ENCODE measurements at places on chromosomes 7 and 10.

DNA sequence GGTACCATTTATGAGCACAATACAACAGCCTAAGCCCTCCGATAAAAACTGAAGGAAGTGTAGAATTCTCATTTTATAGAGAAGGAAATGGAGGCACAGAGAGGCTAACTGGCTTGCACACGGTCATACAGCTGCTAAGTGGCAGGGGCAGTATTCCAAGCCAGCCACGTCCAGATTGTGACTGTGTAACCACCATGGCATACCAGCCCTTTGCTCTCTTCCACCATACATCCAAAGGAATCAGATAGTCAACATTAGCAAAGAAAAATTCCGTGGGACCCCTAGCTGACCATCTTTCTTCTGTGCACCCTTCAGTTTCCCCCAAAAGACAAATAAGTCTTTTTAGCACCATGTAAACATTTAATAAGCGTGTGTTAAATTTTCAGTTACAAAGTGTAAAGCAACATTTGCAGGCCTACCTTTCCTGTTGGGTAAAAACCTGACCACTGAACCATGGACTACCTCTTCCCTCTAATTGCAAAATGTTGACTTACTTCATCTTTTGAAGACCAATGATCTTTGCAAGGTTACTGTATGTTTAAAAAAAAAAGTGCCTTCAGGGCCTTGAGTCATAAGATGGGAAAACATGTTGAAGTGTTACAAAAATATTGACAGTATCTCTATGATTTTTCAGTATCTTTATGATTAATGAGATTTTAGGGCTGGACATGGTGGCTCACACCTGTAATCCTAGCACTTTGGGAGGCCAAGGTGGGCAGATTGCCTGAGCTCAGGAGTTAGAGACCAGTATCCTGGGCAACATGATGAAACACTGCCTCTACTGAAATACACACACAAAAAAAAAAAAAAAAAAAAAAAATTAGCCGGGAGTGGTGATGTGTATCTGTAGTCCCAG is 24.3 kb upstream of the PDZD8 start:
- ATAC-seq = no peak

GRCh38 chr7:11623093-11623678 is 208.8 kb downstream of the THSD7A start:
- no peak for ATAC-seq

- ATAC-seq = no peak
Measured at GRCh38 chr7:25731068-25731845, 420.7 kb upstream of the NFE2L3 start.

GRCh38 chr10:55374917-55375316 is 573.9 kb upstream of the PCDH15 start:
- ATAC-seq = peak; percentile 75

DNA sequence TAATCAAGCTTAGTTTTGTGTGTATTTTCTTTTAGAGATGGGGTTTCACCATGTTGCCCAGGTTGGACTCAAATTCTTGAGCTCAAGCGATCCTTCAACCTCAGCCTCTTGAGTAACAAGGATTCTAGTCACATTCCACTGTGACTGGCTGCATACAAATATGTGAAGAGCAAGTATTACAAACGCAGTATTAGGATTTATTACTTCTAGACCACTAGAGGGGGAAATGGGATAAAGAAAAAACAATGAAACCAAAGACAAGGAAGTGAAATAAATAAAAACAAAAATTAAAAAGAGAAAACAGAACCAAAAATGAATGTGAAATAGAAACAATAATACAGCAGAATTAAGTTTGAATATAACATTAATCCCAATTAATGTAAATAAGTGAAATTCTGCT is 308.7 kb downstream of the ANKRD30A start:
- ATAC-seq = no peak

DNA sequence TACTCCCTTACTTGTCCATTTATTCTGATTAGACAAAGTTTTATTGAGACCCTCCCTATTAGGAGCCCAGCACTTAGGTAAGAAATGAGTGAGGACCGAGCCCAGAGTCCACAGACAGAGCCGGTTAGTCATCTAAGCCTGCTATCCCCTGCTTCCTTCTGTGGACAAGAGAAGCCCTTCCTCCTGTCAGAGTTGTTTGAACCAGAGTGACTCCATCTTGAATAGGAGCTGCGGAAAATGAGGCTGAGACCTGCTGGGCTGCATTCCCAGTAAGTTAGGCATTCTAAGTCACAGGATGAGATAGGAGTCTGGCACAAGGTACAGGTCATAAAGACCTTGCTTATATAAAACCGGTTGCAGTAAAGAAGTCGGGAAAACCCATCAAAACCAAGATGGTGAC is 109.1 kb downstream of the CPXM2 start:
- no peak for ATAC-seq

GRCh38 chr7:131546583-131547141 is 9.8 kb downstream of the PODXL start:
- peak; percentile 39 for ATAC-seq

GRCh38 chr10:97274828-97275227 is 17.6 kb downstream of the ARHGAP19 start:
- no peak for ATAC-seq

DNA sequence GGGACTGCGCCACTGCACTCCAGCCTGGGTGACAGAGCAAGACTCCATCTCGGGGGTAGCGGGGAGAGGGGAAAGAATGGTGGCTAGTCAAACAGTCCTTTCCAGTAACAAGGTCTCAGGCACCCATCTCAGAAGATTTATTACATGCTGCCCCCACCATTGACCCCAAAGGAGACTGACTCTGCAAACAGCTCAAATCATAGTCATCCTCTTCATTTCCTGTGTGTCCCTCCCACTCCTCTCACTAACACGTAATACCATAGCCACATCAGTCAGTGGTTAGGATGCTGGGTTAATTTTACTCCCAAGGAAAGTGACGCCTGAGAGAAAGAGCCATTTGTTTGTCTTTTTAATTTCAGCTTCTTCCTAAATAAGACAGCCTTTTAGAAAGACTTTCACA is 56.6 kb upstream of the BET1 start:
- no peak for ATAC-seq

DNA sequence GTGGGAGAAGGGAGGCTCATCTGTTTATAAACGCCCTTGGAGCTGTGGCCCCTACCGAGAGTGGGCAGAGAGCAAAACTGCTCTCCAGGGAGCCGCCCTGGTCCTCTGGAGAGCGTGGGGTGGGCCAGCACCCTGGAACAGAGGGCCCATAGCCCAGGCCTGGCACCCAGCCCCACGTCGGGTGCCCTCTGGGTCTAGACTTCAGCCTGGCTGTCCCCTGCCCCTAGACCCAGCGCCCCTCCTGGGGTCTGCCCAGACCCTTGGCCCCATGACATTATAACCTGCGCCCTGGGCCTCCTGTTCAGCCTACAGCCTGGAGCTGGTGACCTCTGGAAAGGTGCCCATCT is 24.7 kb downstream of the GET4 start:
- peak; percentile 18 for ATAC-seq

DNA sequence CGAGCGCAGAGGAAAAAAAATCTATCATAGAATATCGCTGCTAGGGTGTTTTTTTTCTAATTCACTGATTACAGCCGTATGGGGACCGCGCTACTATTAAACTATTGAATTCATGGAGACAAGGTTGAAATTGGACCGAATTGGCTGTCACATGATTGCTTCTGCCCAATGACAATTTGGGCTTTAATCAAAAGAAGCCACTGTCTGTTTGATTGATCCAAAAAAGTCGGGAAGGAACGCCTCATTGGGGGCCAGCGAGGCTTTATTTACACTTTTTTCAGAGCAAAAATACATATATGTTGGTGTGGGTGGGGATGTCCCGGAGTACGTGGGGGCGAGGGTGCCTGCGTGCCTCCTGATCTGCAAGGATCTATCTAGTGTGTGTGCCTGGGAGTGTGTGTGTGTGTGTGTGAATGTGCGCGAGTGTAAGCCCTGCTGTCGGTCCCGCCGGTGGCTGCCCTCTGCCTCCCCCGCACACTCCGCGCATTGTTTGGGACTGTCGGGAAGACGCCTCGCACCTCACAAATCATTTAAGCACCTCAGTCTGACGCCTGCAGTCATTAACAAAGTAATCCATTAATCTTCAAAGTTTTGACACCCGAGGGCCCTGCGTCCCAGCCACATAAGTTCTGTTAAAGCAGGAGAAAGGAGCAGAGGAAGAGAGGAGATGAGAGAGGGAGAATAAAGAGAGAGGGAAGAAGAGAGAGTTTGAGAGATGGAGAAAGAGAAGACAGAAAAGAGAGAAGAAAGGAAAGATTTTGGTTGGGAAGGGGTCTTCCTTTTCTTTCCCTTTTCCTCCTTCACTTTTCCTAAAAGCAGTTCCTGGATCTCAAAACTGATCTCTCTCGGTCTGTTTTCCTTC is at the start of gene HOXA2:
TSS of gene HOXA2 (minus strand) at position 103 of the 862 bp plus-strand sequence. CDS start 183 bp downstream, outside the sequence.
- no peak for ATAC-seq

DNA sequence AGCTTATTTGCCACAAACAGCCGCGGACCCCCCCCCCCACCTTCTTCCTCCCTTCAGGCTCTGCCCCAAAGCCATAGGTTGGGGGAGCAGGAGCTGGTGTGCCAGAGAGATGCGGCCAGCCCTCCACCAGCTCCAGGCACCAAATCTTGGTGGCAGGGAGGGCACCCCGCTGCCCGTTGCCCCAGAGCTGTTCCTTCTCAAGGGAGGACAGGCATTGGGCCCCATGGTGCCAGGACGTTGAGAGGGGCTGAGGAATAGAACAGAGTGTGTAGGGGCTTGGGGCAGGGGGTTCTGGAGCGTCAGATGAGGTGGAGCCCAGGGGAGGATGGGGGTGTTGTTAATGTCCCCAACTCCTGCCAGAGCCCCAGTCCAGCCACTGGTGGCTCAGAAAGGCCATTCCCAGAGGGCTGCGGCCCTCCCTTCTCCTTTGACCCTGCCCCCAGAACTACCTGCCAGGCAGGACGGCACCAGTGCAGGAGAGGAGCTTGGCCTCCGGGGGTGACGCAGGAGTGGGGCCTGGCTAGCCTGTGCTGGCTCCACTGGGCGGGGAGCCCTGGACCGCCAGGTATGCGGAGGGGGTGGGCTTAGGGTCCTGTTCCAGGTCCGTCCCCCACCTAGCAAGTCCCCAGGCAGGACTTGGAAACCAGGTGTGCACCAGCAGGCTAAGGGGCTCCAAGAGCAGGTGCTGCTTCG is 10.0 kb upstream of the SEC24C start:
- no peak for ATAC-seq

DNA sequence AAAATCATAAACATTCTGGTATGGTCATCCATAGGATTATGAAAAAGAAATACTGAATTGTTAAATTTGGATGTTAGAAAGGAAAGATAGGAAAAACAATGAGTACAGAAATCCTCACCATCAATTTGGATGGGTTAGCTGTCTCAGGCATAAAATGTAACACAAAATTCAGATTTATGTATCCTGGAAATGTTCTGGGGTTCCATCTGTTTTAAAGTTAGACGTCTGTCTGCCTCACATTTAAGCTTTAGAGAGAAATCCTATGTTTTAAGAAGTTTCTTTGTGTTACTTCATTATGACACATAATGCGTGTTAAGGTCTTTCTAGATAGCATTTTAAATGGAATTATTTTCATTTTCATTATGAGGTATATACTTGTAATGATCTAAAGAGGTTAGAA is 103.5 kb downstream of the REEP3 start:
- ATAC-seq = no peak

DNA sequence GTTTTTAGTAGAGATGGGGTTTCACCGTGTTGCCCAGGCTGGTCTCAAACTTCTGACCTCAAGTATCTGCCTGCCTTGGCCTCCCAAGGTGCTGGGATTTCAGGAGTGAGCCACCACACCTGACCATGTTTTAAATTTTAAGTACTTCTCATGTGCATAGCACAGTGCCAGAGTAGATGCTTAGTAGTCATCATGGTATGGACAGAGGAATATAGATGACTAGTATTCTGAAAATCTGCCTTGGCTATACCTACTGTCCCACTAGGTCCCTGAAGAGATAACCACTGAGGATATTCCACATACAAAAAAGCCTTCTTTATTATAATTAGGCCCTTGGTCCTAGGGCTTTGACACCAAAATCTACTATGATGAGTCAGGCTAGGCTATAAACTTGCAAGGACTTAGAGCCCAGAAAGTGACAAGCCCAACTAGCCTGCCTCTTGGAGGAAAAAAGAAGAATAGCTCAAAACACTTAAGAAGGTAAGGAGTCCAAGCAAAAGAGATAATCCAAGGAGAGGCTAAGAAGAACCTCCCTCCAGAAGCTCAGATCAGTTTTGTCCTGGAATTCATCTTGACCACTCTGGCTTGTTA is 34.0 kb downstream of the LUC7L2 start:
- ATAC-seq = no peak

- no peak for ATAC-seq
Measured at GRCh38 chr10:112835217-112835715, 114.8 kb upstream of the TCF7L2 start.

GRCh38 chr7:24701261-24702235 is 55.7 kb downstream of the GSDME start:
- peak; percentile 92 for ATAC-seq

DNA sequence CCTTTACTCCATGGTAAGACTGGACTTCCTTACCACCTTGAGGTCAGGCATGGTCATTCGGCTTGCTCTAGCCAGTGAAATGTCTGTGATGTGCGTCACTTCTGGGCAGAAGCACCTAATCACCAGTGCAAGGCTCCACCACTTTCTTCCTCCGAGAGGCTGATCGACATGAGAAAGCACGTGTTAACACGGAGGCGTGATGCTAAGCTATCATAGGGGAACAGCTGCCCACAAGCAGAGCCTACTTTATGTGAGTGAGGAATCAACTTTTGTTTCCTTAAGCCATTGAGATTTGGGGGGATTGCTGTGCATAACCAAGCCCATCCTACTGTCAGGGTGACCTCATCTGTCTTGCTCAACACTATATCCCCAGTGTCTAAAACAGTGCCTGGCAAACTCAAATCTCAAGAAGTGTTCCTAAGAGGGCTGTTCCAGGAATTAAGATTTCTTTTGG is 23.1 kb upstream of the SAR1A start:
- ATAC-seq = no peak

DNA sequence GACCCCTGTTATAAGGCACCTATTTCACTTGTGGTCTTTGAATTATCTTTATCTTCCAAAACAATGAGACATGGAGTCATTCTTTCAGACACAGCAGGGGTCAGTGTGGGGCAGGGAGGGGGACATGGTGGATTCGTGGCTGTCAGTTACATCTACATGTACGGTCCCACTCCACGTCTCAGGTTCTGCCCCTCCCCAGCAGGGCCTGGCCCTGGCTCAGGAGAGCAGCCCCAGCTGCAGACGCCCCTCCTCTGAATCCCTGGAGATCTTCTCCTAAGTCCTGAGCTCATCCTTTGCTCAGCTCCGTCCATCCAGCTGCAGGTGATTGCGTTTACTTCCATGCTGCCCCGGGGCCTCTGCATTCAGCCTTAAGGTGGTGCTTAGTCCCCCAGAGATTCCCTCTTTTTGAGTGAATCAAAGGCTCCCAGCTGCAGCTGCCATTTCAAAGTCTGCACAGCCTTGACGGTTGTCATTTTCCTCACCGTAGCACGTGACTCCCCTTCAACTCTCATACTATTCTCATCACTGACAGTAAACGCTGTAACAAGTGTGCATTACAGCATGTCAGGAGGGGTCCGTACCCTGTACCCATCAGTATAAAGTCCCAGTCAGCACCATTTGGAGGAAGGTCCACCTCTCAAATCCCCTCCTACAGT is 113.4 kb upstream of the TCERG1L start:
- ATAC-seq = no peak

DNA sequence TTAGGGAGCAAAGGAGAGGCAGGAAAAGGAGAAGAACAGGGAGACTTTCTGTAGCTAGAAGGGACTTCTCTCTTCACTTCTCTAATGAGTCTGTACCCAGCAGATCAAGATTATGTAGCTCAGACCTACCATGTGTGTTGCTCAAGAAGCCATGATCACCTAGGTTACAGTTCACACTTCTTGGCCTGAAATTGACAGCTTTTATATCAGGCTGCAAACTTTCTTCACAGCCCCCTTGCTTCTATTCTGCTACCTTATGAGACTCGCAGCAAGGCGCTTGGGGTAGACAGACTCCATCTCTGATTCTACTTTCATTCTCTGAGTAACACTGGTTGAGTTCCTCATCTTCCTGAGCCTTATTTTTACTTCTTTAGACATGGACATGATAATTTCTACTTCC is 19.6 kb upstream of the GIMAP2 start:
- no peak for ATAC-seq

Data from SK-N-SH treated with all-trans-retinoic acid at 6 μM for 48 hours (cell line).